Upper lobe of left lung (tissue), 6 donors: ENCODE measurements at places on chromosomes 2 and 18. TPM values are rescaled to one million over a fixed set of nuclear protein-coding genes. Genes with fewer than 3 reads are reported as not detected.

DNA sequence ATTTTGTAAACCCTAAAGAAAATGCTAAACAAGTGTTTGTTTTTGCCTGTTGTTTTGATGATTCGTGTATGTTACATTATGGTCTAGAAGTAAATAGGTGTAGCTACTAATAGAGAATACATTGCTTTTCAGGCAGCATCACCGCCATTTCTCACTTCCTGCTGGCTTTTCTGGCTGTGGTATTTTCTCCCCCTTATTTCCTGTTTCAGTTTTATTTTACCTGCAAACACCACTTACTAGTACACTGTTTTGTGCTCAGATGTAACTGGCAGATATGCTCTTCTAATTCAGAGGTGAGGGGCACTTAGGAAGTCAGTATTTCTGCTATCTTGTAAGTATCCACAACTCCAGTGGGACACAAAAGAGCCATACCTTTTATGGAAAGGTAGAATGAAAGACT, 38.1 kb upstream of the SLC3A1 start:
- H3K36me3 ChIP-seq, result no peaks in the 10 kb centered on the region
- no peak overlapping the region for H3K27ac ChIP-seq
- H3K4me1 ChIP-seq, result peaks cover 7% of the 10 kb centered on the region
- no peak overlapping the region for H3K4me3 ChIP-seq
- H3K27me3 ChIP-seq, result no peaks in the 10 kb centered on the region
- DNase-seq, result no peak

DNA sequence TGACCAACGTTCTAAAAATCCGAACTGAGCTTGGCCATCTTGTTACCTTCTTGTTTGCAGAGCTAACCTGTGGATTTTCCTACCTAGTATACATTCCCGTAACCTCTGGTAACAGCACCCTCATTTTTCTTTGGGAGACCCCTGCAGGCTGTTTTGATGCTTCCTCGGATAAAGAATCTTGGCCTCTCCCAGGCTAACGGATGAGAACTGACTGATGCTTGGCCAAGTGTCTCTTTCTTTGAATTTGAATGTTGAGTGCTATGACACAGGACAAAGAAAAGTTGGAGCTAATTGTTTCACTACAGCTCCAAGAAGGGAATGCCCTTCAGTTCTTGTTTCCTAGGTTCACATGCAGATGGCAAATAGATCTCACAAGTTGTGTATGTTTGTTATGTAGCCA, 19.3 kb upstream of the CAVIN2 start:
- H3K4me3 ChIP-seq, result no peak overlapping the region
- no peak for DNase-seq
- H3K4me1 ChIP-seq, result peaks cover 31% of the 10 kb centered on the region

- H3K27ac ChIP-seq, result no peak overlapping the region
- DNase-seq, result no peak
- no peaks in the 10 kb centered on the region for H3K36me3 ChIP-seq
- H3K4me1 ChIP-seq, result no peaks in the 10 kb centered on the region
Observed at GRCh38 chr2:227186751-227187150, 22.3 kb downstream of the COL4A3 start.

DNA sequence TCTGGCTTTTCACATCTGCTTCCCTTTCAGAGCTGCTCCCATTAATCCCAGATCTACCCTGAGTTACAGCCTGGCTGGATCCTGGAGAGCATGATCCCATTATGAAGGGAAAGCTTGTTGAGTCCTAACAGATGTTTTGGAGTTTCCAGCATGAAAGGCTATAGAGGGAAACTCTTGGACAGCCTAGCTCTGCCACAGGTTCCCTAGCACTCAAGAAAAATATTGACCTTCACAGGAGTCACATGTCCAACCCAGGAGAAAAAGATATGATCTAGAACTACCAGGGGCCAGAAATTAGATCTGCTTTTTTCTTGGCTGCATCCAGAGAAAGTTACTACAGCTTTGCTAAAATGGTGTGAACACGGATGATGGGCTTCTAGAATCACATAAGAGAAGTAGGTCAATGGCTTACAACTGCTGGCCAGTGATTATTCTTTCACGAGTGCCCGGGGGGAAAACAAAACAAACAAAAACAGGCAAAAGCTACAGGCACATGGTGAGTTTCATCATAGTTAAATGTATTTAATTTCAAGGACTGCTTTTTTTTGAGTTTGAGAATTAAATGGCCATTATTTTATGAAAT, 15.9 kb downstream of the CCDC93 start:
- peaks cover 100% of the 10 kb centered on the region for H3K36me3 ChIP-seq
- H3K4me1 ChIP-seq, result no peaks in the 10 kb centered on the region
- H3K4me3 ChIP-seq, result no peak overlapping the region
- H3K27me3 ChIP-seq, result no peaks in the 10 kb centered on the region

The DSC1 gene
- not detected for total RNA-seq
